ENCODE measurements at places on chromosomes 7 and 10.

DNA sequence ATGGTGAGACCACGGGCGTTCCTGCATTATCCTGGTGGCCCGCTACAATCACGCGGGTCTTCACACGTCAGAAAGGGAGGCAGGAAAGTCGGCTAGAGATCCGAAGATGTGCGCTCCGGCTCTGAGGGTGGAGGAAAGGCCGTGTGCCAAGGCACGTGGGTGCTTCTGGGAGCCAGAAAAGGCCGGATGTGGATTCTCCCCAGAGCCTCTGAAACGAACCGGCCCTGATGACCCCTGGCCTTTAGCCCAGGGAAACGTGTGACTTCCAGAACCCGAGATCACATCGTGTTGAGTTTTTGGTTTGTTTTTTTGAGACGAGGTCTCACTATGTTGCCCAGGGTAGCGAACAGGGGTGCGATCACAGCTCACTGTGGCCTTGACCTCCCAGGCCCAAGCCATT, 244.2 kb downstream of the ELFN1 start:
- DNase-seq = no peak

DNA sequence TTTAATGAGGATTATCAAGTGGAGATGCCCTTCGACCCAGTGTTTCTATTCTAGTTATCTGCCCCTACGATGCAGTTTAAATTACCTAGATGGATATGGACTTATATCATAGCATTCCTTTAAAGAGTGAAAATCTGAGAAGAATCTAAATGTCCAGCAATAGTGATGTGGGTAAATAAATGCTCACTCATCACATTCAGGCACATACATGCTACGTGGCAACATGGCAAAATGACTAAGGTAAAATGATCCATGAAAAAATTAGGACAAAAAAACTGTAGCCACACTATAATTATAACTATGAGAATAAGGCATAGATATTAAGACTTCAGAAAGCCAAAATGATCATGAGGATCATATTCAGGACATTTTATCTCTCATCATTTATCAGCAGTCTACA, 82.4 kb upstream of the PDE1C start:
- DNase-seq = no peak

DNA sequence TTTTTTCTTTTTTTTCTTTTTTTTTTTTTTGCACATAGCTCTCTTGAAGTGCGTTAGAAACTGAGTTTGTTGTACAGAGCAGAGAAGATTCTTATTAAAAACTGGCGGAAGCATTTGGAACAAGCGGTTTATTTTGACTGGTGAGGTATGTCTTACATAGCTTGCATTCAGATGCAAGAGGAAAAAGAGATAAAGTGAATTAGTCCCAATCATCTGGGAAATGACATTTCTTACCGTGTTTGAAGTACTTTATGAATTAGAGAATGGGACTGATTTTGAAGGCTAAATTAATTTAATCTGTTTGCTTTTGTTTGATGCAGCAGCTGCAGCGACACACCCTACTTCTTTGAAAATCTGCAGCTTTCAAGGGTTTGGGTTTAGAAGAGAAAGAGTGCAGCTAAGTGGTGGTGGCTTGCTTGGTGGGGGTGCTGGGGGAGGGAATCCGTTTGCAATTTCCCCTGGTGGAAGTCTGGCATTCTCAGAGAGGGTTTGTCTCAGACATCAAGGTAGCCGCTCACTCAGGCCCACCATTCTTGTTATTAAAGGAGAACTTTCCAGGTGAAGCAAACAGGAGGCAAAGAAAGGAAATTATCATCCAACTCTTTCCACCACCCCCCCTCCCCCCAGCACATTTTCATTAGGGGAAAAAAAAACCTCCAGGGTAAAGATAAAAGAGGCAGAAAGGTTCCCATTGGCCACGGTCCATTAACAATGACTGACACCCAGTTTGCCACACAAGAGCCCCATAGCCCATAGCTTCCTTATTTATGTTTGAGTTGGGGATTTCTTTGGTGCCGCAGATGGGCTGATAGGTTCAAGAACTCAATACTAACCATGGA, 231.7 kb downstream of the SKIDA1 start:
- DNase-seq = no peak

DNA sequence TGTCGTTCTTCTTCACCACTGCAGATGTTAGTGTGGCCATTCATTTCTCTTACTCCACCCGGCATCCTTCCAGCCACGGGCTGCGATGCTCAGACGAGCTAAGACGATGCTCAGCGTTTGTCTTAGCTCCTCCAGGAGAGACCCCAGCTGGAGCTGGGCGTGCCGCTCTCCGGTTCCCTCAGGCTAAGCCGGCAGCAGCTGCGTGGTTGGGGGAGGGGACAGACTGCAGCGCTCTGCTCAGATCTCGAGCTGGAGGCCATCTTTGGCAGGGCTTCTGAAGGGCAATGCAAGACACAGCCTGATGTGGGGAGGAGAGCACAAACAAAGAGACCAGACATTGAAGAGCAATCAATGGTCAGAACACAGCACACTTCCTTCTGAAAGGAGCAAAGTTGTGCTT, 4.8 kb downstream of the INA start:
- DNase-seq = no peak

DNA sequence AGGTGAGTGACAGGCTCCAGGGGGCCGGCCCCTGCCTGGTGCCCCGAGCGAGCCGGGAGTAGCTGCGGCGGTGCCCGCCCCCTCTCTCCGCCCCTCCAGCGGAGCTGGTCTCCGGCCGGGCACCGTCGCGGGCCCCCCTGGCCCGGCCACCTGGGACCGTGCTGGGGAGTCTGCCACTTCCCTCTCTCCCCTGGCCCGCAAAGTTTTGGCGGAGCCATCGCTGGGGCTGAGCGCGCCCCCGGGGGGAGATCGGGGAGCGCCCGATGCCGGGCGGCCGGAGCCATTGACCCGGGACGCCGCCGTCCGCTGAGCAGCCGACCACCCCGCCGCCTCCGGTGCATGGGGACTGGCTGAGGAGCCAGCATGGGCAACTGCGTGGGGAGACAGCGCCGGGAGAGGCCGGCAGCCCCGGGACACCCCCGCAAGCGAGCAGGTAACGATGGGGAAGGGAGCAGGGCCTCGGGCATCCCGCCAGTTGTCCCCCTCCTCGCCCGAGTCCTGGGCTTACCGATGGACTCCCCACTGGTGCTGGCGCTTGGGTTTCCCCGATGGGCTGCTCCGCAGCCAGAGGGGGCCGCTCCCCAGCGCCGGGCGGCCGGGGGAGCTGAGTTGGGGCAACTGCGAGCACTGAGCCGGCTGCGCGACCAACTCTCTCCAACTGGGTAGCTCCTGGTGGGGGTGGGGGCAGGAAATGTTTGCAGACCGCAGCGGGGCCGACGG, at the start of gene UBTD1:
Gene UBTD1, plus strand, starts transcription at position 84 of the 720 bp plus-strand sequence. Its CDS starts 280 bp downstream, at position 364.
- DNase-seq = peak; percentile 42

GRCh38 chr7:132869166-132869861, 212.6 kb downstream of the CHCHD3 start:
- no peak for DNase-seq

DNA sequence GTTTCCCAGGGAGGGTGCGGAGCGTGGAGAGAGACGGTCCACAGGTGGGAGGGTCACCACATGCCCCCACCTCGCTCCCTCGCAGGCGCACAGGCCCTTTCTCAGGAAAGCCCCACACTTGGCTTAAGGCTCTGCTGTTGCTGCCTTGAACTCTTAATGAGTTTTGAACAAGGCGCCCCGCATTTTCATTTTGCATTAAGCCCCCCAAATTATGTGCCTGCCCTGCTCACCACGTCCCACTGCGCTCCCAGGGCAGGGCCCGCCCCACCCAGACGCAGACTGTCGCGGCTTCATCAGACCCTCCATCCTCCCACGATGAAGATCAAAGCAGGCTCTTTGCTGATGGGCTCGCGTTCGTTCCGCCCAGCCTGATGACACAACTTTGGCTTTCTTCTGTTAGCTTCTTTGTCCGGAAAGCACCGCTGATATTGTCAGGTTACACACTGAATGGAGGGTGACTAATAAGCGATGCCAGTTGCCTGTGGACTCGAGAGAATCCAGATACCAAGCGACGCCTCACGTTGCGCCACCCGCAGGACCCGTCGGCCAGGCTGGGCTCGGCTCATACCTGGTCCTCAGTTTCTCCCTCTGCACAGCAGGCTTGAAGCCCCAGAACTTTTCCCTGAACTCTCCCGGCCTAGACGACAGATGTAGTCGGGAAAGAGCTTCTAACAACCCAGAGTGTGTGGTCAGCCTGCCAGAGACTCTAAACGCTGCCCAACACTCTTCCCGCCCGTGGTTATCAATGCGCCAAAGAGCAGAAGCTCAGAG, 9.5 kb downstream of the CALML3 start:
- no peak for DNase-seq

DNA sequence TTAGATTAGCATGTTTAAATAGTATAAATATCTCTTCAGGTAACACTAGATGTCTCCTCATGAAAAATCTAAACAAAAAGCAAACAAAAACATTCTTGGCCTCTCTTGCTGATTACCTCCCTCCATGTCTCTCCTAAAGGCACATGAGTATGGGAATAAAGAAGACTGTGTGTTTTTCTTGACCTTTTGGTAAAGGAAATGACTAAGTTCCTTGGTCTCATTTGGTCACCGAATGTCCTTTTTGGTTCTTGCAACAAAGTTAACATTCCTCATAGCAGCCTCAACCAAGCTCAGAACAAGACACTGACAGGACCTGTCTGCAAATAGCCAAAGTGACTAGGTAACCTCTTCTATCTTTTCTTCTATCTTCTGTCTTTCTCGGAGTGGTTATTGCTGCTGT, 35.5 kb downstream of the POM121L12 start:
- no peak for DNase-seq

DNA sequence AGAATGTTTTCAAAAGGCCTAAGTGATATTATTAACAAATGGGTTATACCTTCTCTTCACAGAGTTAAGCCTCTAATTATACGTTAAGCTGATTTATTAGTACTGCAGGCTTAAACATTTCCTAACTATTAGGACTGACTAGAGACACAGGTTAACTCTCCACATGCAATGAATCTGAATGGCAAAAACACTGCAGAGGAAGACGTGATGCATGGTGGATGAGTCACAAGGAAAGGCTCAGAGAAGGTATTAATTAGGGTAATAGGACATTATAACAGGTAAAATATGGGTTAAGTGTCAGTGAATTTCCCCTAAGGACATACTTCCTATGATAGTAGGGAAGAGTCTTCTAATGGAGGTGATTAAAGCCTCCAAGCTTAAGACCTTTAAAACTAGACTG, 24.7 kb upstream of the SEM1 start:
- no peak for DNase-seq

- no peak for DNase-seq
Measured at GRCh38 chr10:129694691-129695243, 227.7 kb downstream of the MGMT start.

DNA sequence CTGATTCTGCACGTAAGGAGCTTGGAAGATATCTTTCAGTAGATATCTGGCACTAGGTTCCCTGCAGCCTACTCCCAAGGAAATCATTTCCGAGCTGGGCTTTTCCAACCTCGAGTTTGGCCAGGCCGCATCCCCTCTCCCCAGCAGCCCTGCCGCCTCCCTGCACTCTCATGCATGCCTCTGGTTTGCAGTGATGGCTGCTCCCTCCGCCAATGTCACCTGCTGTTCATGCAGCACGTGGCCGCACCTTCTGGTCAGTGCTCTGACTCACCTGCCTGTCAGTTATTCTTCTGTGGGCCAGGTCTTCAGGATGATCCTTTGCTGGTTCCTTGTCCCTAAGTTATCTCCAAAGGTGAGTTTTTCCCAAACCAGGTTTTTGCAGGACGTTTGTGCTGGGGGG, 50.6 kb upstream of the RASGEF1A start:
- no peak for DNase-seq

DNA sequence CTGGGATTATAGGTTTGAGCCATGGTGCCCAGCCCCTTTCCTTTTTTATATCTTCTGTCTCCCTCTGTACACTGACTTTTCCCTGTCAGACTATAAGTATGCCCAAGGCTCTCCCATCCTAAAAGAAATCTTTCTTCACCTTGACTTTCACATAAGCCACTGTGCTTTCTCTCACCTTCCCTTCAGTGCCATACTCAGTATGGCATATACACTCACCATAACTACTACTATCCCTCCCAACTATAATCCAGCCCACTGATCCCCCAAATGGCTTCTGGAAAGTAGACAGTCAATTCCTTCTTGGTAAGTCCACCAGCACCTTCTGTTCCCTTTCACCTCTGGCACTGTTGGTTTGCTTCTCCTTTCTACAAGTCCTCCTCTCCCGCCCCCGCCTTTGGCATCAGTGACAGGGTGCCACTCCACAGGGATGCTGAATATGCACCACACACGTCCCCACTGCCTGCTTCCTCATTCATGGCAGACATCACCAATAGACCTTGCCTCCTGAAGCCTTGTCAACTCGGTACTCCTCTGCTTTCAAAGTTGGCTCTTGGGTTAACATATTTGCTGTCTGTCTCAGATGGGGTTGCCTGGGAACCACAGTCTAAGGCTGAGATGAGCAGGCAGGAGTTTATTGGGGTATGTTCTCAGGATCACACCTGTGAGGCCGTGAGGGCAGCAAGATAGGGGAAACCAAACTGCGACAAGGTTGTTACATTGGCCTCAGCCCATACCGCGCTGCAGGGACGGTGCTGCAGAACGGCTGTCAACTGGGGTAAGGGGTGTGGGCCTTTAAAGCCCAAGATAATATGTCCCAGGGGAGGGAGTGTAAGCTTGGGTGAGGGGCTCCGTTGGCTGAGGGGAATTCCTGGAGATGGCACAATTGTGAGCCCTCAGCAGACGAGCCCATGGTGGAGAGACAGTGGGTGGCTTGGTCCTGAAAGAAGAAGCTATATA, 7.2 kb upstream of the PSAP start:
- DNase-seq = no peak

DNA sequence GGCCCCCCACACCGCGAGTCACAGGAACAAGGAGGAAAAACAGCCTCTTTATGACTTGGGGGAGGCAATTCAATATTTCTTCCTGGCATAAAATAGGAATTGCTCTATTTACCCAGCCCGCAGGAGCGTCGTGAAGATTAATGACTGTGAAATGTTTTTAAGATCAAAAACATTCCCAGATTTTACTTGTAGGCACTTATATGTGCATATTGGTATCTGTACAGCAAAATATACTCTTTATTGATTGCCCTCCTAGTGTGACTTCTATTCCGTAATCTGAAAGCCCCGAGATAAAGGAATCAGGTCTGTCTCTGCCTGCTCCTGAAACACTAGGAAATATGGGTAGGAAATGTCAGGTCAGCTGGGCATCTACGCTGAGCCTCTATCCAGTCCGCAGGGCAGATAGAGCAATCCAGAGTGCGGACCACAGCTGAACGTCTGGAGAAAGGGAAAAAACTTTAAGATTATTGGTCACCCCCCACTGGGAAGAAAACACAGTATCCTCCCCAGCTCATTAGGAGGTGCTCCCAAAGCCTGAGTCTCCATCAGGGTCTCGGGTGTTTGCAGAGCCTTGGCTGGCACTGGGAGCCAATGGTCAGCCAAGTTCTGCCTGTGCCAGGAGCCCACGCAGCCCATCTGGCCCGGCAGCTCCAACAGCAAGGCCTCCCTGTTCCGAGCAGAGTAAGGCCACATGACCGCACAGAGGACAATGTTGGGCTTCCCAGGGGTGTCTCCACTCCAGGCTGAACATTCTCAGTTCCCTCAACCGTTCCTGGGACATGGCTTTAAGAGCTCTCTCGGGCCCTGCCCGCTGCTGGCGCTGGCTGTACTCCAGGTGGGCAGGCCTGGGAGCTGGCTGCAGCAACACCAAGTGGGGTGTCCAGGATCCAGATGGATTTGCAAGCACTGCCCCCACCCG, 7.7 kb downstream of the CTBP2 start:
- no peak for DNase-seq

All from activated T-cell treated with anti-CD3 and anti-CD28 coated beads, Interleukin-2, amount 50 U/mL, for 72 hours (primary cell).